SHP77 treated with DMSO at 0.1 percent for 48 hours (cell line): ENCODE measurements at places on chromosomes 13 and 19.

DNA sequence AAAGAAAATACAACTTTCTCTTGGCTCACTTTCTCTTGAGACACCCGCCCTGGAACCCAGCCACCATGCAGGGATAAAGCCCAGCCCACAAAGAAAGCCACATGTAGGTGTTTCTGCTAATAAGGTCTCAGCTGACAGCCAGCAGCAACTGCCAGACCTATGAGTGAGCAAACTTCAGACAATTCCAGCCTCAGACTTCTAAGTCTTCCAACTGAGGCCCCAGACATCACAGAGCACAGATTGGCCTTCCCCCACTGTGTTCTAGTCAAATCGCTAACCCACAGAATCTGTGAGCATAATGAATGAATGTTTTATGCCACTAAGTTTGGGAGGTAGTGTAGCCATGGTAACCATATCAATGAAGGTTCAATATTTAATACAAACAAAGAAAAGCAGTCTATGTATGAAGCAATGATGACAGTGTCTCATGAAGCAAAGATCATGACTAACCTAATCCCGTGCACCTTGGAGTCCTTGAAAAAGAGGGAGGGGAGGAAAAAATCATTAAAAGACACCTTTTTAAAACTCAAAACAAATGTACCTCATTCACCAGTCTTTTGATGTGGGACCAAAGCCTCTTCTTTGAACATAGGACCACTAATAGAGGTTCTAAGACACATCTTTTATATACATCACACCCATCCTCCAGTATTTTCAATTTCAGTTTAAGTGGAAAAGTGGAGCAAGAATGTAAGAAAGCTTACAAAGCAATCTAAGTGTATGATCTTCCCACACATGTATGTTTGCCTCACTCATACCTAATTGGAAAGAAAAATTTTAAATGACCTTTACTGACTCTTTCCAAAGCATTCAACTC is 6.2 kb downstream of the MRPS31 start:
- no peak for DNase-seq

- DNase-seq, result no peak
Measured at GRCh38 chr13:98214707-98215106, 37.6 kb upstream of the RNF113B start.

GRCh38 chr19:28026636-28027035 is 1186.3 kb downstream of the UQCRFS1 start:
- no peak for DNase-seq

DNA sequence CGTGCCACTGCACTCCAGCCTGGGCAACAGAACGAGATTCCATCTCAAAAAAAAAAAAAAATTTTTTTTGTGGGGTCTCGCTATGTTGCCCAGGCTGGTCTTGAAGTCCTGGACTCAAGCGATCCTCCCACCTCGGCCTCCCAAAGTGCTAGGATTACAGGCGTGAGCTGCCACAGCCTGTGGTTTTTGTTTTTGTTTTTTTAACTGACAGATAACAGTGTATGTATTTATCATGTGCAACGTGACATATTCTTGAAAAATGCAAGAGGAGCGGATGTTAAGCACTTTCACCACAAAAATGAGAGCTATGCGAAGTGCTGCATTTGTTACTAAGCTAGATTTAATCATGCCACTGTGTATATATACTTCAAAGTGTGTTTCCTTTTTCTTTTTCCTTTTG is 49.0 kb downstream of the ARHGEF18 start:
- DNase-seq, result no peak

- no peak for DNase-seq
Measured at GRCh38 chr13:100039740-100040139, 49.2 kb upstream of the PCCA start.
